ENCODE measurements at places on chromosomes 2 and 18.

DNA sequence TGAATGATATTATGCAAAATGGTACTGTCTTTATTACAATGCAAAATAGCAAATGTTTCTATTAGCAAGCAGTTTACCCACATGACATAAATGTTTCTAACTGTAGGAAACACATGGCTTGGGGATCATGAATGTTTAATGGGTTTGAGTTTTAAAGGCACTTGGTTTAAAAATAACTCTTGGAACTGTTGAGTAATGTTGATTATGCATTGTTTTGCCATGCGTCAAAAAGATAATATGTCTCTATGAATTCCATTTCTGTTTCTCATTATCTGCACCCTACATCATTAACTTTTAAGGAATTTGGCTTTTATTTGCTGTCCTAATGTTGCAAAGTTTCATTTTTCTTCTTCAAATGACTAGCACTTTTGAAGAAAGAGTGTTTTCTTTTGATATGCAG is 1355.5 kb downstream of the SUCLG1 start:
- DNase-seq: no peak

DNA sequence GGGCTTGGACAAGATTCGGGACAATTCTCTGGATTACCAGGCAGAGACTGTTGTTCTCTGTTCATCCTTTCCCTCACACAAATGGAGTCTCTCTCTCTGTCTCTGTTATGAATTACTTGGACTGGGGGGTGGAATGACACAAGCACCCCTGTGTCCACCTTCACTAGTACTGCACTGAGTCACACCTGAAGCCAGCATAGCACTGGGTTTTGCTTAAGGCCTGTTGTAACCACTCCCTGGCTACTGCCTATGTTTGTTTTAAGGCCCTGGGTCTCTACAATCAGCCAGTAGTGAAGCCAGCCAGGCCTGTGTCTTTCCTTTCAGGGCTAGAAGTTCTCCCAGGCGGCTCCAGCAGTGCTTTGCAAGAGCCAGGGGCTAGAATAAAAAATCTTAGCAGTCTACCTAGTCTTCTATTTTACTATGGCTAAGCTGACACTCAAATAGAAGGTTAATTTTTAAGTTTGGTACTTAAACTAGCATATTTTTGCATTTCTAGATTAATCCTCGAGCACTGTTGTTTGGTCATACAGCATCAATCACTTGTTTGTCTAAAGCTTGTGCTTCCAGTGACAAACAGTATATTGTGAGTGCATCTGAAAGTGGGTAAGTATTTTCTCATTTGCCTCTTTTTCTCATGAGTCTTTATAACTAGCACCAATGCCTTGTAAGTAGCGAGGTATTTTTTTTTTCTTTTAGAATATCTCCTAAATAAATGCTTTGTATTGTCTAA is 27.8 kb downstream of the WDR7 start:
- no peak for DNase-seq

GRCh38 chr2:113231064-113231463 is 47.7 kb downstream of the PAX8 start:
- no peak for DNase-seq

- no peak for DNase-seq
Measured at GRCh38 chr2:54897420-54898310, 152.6 kb downstream of the RTN4 start.

- DNase-seq: no peak
Measured at GRCh38 chr18:14100503-14101286, 31.5 kb downstream of the ZNF519 start.

DNA sequence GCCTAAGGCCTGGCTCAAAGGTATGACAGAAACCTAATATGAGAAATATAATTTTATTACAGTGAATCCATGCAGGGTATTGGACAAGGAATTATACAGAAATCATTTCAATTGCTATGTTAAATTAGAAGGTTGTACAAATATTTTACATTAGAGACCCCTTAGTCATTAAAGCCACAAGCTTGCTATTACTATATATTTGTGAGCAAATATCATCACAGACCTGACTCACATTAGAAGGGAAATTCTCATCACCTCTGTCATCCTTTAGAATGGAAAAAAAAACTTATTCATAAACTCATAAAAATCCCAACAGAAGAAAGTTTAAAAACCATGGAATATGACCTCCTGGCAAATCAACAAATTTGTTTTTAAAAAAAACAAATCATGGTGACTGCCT is 277.9 kb downstream of the DCC start:
- DNase-seq: no peak

DNA sequence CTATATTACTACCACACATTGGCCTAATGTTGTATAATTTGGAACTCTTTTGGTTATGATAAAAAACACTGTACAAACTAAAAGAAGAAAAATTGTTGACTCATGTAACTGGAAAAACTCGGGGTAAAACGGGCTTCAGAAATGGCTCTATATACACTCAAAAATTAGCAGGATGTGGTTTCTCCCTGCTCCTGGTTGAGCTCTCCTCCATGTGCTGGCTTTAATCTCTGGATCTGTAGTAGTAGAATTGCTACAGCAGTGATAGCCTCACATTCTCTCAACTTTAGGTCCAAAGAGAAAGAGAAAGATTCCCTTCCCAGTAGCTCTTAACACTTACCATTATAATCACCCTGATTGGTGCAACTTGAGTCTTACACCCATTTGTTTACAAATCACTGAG is 274.9 kb upstream of the GALNT5 start:
- no peak for DNase-seq

- no peak for DNase-seq
Measured at GRCh38 chr2:193561054-193561453, 1366.3 kb upstream of the TMEFF2 start.

DNA sequence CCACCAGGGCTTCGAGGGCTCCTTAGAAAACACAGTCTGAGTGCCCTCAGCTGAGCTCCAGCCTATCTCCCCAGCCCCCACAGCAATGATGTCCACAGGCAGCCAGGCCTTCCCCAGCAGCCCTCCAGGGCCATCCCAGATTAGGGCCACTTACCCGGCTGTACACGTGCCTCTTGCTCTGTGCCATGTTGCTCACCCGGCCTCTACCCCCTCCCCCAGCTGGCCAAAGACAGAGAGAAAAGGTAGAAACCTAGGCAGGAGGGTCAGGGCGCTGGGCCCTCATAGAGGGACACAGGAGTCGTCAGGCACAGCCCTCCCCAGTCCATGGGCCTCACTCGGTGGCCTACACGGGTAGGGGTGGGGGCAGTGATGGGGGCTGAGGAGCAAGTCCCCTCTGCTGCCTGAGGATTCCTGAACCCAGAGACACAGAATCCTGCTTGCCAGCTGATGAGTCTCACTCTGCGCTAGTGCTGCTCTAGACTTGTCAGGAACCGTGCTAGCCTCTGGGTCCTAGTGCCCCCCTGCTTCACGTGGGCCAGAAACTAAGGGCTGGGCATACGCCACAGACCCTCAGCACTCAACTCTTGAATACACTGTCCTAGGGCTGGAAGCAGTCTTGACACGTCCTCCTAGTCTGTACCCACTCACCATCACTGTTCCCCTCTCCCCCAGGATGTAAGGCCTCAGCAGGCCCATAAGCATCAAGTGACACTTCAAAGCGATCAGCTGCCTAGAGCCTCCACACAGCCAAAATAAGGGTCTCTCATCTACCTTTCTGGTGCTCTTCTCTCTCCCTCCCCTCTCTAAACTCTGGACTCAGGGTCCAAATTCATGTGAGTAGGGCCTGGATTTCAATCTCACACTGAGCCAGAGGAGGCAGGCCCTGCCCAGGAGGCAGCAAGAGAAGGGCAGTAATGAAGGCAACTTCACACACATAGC is at the start of gene DCTN1:
Gene DCTN1, minus strand, starts transcription at position 461 of the 939 bp plus-strand sequence. Its CDS starts 274 bp downstream, at position 187.
- peak; percentile 62 for DNase-seq

- DNase-seq: no peak
Measured at GRCh38 chr2:73822276-73822675, 6.5 kb upstream of the STAMBP start.

GRCh38 chr18:56207989-56208388 is 430.4 kb downstream of the TXNL1 start:
- no peak for DNase-seq

DNA sequence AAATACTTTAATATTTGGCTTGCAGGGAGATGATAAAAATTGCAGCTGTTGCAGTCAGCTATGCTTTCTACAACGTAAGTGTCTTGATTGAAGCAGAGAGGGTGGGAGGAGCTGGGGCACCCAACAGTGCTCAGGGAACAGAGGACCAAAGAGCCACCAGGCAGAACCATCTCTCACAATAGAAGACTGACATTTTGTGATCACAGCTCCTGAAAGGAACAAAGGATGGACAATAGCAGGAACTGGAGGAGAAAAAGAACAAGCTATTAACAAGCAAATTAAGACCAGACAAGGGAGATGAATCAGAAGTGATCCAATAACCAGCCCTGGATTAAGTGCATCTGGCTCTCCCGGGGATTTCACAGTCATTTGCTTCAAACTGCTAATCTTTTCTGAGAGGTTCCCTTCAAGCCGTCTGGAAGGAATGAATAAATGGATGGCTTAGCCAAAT is 65.7 kb upstream of the SMAD2 start:
- no peak for DNase-seq

DNA sequence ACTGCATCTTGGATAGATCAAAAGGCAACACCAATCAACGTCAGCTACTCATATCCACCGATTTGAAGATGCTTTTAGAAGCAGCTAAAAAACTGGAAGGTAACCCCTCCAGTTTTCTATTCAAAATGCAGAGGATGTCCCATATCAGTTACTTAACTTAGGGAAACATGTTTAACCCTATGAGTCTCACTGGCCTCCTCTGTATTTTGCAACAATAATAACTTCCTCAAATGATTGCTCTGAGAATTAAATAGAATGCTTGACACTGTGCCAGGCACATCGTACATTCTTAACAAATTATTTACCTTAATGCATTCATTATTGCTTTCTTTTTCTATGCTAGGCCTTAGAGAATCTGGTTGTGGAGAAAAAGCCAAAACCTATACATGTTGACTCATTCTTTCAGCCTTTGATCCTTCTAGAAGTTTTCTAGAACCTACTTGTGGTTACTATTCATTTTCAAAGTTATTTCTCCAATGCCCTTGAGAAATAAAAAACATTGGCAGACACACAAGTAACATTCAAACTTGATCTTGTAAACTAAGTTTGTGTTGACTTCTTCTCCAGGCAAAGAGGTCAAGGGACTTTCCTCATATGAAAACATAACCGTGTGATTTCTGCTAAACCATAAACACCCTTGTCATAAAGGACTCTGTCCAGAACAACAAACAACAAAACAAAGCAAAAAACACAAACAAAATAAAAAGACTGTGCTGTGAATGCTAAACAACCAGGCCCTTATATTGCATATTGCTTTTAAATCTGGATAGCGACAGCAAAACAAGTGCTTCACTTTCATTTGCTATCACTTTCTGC is 4.6 kb downstream of the DOCK10 start:
- DNase-seq: no peak

GRCh38 chr2:120348134-120348736 is 2.3 kb downstream of the INHBB start:
- DNase-seq: no peak

GRCh38 chr2:216863946-216864345 is 4.1 kb upstream of the TNP1 start:
- no peak for DNase-seq

DNA sequence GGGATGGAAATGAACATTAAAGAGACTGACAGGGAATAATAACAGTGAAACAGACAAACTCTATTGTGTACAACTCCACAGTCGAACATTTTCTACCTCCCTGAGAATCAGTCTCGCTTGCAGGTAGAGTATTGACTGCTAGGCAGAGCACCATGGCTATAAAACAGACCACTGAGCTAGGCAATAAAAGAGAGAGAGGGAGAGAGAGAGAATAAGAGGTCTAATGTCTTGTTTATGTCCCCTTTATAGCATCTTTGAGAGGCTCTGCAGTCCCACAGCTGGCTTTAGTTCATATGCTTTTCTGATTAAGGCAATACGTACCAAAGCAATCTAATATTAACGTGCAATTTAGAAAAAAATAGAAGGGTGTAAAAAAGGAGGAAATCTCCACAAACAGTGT is 652.6 kb downstream of the NRXN1 start:
- no peak for DNase-seq

DNA sequence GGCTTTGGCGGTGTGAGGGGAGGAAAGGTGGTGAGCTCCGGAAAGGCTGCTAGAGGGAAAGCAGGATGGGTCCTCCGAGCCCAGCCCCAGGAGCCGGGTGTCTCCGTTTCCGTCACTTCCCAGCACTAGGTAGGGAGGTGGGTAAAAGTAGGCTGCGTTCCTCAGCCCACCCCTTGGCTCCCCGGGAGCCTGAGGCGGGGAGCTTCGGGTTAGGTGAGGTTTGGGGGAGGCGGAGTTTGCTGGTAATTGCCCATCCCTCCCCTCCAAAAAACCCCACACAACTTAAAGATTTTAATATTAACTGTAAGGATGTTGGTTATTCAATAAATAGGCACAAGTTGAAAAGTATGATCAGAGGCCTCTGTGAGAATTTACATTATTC is 552 bp upstream of the ATF2 start:
- no peak for DNase-seq

GRCh38 chr2:124147552-124147951 is 122.5 kb downstream of the CNTNAP5 start:
- DNase-seq: no peak

DNA sequence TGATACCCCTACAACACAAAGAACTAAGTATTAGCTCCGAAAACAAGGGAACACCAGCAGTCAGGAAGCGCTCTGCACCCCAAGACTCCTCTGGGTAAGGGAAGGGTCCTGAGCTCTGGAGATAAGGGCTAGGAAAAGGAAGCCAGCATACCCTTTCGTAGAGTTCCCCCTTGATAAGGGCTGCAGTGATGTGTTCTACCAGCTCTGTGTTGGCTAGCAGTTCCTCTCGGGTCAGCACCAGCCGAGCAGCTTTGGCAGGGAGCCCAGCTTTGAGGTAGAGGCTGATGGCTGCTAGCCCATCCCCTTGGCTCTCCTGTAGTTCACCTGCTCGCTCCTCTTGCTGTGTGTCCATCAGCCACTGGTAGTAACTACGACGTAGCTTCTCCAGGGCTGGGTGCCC is 18.9 kb downstream of the KRTCAP3 start:
- DNase-seq: no peak

GRCh38 chr2:60555066-60555782 is 1.8 kb upstream of the BCL11A start:
- DNase-seq: peak; percentile 82

DNA sequence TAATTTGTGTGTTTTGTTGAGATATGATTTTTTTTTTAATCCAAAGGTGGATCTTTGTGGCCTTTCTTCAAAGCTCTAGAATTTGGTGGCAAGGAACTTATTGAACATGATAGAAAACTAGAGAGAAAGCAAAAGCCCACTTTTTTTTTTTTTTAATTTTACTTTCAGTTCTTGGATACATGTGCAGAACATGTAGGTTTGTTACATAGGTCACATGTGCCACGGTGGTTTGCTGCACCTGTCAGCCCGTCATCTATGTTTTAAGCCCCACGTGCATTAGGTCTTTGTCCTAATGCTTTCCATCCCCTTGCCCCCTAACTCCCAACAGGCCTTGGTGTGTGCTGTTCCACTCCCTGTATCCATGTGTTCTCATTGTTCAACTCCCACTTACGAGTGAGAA is 135.9 kb downstream of the RHBDD1 start:
- DNase-seq: no peak

DNA sequence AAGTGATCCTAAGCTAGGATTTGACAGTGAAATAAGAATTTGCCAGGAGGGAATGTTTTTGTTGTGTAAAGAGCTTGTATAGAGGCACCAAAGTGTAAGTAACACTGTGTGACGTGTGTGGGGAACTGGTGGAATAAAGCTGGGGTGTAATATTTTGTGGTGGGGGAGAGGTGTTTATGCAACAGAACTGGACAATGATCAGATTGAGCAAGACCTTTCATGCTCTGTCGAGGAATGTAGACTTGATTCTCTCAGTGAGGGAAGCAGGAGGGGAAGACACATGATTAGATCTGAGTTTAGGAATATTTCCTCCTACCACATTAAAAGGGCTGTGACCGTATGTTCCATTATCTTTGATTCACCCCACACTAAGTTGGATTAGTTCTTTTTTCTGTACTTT is 43.6 kb downstream of the EFEMP1 start:
- DNase-seq: no peak

All from femur (tissue), 1 donor.